ENCODE measurements at places on chromosomes 3 and 15.

GRCh38 chr3:86785386-86785785 is 205.6 kb downstream of the VGLL3 start:
- DNase-seq = no peak

- DNase-seq = no peak
Measured at GRCh38 chr3:161215185-161215584, 5.9 kb upstream of the NMD3 start.

DNA sequence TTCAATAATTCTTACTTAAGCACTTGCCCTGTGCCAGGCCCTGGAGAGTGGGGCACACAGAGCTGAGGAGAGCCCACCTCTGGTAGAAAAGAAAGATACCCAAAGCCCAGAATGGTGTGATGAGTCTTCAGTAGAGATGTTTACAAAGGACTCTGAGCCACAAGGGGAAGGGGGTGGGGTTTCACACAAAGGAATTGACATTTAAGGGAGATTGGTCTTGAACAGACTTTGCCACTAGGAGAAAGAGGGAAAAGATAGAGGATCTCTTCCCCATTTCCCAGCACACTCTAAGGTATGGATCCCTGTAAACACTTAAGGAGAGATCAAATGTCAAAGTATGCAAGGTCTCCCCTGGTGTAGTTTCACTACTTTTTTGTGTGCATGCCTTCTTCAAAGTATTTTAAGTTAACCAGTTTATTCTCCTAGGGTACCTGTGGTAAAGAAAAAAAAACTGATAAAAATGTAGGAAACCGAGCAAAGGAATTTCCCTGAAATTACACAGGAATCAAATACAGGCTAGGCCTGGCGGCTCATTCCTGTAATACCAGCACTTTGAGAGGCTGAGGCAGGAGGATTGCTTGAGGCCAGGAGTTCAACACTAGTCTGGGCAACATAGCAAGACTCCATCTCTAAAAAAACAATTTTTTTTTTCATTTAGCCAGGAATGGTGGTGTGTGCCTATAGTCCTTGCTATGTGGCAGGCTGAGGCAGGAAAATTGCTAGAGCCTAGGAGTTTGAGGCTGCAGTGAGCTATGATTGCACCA is 117.6 kb upstream of the SKOR1 start:
- DNase-seq = no peak

DNA sequence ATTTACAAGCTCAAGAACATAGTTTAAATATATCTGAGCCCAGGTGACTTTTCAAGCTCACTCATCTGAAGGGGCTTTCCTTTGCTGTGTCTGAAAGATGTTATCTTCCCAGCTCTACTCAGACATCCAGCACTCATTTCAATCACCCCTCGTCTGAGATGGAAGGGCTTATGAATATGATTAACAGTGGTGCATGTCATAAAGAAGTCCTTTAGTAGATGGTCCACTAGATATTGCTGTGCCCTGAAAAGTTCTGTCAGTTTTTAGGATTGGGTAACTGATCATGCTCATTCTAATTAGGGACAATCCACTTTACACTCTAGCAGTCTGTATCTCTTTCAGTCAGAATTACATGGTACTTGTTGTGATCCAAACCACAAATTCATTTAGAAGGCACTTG is 28.3 kb downstream of the RETNLB start:
- no peak for DNase-seq

GRCh38 chr3:85838921-85839320 is 880.1 kb downstream of the CADM2 start:
- no peak for DNase-seq

DNA sequence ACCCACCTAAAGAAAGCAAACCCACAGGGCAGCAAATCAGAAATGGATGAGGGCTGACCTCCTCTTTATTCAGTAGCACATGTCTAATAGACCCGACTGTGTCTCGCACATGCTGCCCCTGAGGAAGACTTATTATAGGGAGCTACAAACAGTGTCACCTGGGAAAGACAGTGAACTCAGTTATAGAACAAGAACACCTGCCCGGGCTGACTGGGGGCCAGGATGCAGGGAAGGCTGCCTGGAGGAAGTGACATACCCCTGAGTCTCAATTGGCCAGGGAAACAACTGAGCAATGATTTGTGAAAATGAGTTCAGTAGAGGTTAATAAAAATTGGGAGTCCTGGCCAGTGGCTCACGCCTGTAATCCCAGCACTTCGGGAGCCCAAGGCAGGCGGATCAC is 78.7 kb upstream of the CGNL1 start:
- no peak for DNase-seq

DNA sequence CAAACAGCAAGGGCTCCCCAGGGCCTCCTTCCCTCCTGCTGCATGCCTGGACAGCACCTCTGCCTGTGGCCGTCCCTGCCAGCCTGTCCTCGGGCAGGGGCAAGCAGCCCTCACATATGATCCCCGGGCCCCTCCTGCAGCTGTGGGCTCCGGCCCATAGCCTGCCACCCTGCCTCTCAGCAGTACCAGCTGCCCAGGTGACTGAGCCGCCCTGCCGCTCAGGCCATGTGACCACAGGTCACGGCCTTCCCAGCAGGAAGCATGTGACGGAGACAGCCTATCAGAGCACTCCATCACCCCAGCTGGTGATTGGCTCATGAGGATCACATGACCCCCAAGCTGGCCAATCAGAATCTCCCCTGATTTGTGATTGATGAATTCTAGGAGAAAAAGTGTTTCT is 23.9 kb downstream of the ALDH1L1 start:
- DNase-seq = no peak

DNA sequence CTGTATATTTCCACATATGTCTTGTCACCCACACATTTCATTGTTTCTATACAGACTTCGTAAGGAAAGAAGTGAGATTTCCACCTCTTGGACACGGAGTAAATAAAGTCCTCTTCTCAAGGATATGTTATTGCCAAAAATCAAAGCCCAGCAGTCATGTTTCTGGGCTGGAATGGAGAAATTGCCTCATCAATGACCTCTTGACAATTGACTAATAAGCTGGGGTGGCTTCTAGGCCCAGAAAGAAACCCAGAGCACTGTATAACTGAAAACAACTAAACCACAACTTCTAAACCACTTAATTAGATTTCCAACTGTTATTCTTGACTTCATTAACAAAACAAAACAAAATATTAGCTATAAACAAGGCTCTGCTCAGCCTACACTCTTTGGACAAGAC is 56.4 kb upstream of the SLC24A5 start:
- no peak for DNase-seq

DNA sequence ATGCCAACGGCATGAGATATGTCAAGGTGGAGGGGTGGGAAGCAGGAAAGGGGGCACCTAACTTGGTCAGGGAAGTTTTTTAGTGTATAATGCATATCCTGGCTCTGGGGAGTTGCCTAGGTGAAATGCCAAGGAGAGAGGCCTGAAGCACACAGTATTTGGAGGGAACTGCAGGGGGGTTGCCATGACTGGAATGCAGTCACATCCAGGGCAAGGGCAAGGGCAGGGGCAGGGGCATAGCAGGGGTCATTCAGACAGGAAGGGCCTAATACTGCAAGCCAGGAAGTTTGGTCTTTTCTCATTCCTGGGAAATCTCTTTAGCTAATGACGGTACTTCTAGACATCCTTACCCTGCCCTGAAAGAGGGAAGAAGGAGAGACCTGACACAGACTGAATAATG is 60.5 kb downstream of the MYRIP start:
- DNase-seq = no peak

DNA sequence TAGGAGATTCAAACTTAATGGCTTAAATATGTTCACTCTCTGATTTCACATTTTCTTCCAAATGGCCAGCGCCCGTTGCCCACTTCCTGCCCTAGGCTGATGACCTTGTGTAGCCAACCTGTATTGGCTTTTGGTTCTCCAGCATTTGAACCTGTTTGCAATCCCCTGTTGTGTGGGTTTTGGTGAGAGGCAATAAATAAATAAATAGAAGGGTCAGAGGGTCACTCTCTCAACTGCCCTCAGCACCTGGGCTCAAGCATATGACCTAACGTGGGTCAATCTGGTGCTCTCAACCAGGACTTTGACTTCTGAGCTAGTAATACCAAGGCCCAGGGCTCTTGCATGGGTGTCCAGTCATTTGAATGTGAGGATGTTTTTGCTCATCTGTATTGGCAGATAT is 1.8 kb upstream of the SRP14 start:
- no peak for DNase-seq

DNA sequence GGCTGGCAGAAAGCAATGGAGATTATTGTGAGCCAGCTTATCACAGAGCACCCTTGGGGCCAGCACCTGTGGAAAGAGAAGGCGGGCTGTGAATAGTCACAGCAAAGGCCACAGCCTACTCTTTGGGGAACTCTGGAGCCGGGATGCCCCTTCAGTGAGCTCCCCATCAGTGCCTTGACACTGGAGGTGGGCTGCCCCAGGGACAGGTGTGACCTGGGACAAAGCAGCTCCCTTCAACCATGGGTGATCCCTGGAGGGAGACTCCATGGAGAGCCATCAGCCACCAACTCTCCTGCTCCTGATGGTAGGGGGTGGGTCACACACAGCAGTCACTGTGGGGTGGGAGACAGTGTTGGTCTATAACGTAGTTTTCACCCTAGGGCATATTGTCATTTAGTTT is 5.8 kb downstream of the TTC21A start:
- no peak for DNase-seq
